GM13976 (cell line): ENCODE measurements at places on chromosomes 5 and 9.

DNA sequence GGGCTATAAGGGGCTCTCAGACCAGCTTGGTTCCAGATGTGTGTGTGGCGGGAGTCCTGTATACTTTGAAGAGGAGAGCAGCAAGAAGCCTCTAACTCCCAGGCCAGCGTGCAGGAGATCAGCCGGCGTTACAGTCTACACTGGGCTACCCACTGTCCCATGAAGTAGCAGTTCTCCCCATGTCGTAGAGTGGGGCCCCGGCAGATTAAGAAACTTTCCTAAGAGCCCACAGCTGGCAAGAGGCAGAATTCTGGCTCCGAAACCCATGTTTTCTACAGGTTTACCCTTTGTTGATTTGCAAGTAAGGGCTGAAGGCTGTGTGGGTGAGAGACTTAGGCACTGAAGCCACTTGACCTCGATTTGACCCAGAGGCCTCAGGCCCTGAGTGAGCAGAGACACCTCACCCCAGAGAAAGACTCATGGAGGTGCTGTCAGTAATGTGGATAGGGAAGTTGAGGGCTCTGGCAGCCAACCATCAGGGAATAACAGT, 881 bp upstream of the B4GALT1 start:
- no peak for DNase-seq

GRCh38 chr9:133600739-133601138, 8.4 kb downstream of the FAM163B start:
- no peak for DNase-seq

DNA sequence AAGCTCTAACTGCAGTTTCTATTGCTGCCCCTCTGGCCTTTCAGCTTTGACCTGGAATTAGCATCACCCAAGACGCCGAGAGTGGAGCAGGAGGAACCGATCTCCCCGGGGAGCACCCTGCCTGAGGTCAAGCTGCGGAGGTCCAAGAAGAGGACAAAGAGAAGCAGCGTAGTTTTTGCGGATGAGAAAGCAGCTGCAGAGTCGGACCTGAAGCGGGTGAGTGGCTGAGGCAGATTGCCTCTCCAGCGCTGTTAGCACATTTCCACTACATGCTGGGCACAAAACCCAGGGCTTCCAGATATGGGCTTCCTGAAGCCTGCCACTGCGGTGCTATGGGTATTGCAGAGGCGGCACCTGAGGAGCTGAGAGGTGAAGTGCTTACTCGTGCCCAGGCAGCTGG, 26.8 kb upstream of the FOXI1 start:
- no peak for DNase-seq

DNA sequence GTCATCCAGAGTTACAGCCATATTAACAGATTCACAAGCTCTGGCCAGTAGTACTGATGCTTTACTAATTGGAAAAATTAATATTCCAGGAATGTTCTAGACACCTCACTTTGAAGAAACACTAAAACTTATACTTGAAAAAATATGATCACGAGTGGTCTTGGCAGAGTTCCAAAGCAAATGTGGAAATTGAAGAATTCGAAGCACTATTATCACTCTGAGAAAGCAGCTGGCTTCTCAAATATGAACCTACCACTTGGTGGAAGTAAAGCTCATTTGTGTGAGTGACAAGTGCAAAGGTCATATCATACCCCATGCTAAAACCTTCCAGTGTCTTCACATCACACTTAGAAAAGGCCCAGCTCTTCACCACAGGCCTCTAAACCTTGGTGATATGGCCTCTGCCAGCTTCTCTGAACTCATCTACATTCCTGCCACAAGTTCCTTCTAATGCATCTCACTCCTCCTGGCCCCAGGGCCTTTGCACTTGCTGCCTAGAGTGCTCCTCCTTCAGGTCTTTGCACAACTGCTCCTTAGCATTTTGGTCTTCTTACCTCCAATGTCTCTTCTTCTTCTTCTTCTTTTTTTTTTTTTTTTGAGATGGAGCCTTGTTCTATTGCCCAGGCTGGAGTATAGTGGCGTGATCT, 175.7 kb upstream of the SMIM23 start:
- no peak for DNase-seq
